RKO (cell line): ENCODE measurements at places on chromosomes 12 and 14.
A peak's percentile ranks its signal among the peaks of the same experiment; 100 is the strongest.

DNA sequence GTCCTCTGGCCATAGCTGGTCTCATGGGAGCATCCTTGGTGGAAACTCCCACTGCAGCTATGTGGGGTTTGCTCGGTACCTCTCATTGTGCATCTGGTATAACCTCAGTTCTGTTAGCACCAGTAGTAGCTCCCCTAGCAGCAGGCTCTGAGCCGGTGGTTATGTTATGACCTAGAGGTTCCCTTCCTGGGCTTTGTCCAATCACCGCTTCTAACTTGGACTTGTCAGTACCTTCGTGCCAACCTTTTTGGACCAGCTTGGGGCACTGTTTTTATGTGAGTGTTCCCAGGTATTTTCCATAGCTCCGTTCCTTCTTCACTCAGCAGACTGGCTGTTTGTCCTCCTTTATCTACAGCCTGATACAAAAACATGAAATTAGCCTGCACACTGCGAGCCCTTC lies 55.7 kb downstream of the ATG14 start:
- no peak for DNase-seq

DNA sequence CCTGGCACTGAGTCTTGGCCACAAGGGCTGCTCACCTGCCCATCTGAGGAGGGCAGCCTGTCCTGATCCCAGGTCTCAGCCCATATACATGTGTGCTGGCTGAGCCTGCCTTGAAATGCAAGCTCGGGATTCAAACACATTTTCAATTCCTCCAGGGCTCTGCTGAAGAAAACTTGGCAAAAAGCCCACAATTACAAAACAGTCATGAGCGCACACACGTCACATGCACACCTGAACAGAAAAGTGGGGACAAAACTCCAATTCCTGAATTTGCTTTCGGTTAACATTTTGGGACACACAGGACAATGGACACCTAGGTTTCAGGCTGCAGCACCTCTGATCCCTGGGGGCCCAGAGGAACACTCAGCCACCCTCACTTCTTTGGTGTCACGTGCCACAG lies 113.9 kb downstream of the RBM19 start:
- DNase-seq: no peak

GRCh38 chr14:22291406-22291805 lies 297.6 kb downstream of the DAD1 start:
- no peak for DNase-seq

DNA sequence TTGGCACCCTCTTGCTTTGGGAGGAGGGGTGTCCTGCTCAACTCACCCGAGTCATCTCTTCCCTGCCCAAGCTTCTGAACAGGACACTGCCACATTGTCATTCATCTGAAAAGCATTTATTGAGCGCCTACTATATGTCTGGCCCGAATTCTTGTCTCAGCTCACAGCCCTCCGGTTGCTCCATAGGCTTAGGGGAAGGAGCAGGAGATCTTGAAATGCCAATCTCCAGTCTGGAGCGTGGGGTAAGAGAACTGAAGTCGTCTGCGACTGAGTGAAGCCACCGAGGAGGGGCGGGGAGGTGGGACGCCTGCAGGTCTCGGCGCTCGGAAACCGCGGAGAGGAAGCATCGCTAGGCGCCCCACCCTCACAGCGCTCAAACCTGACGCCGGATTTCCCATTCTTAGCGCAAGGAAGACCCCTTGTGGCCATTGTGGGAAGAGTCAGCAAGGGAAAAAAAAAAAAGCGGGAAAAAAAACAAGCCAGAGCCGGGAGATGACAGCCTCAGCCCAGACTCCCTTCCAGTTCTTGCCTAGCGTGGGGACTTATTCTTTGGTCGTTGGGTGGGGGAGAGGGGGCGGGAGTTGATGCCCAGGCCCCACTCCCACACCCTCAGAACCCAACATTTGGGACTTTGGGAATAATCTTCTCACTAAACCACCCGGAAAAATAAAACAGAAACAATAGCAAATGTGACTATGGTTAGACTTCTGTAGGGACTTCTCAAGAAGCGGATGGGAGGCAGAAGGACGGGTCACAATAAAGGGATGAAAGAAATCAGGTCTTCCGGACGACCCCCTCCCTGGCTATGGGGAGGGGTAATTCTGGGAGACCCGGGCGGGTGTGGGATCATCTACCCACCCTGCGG lies 28.2 kb upstream of the SMUG1 start:
- peak; percentile 87 for DNase-seq

DNA sequence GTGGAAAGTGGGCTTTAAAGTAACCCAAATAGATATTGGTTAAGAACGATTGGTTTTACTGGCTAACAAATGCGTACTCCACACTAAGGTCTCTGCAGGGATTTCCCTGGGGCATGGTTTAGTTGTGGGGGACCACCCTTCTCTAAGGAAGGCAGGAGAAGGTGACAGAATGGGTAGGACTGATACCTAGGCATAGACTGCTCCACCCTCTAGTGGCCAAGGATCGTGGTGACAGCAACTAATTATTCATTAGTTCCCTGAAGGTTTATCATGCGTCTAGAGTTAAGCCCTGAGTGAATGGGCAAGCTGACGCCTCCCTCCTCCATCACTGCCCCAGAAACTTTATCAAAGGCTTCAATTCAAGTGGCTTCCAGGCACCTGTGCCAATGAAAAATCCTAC lies 9.1 kb downstream of the FAM181A start:
- DNase-seq: peak; percentile 49

DNA sequence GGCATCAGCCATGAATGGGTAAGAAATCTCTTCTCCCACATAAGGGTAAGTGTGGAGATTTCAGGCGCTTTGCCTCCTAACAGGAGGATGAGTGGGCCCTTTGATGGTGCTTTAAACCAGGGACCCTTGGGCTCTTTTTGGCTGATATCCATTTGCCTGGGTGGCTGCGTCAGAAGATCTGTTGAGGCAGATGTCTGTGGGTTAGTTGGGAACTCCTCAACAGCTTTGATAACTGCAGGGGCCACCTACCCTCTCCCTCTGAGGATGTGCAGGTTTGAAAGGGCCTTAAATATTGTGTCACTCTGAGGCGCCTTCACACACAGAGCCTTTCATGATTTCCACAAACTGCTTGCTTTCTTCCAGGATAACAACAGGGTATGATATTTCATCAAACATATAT lies 210.7 kb downstream of the PPM1H start:
- no peak for DNase-seq

DNA sequence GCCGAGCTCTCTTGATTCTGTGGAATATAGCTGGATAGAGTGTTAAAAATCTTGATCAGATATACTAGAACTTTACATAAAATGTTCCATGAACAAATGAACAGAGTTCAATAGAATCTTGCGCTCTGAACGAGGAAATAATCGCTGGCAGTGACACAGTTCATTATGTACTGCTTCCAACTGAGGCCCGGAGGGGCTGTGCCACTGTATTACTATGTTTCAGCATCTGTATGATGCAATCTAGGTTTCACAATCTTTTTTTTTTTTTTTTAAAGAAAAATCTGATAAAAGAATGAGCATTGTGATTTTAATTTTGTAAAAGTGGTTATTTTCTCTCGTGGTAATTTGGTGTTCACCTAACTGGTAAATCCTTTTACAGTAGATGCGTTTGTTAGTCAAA lies 77.2 kb downstream of the FERMT2 start:
- DNase-seq: no peak

DNA sequence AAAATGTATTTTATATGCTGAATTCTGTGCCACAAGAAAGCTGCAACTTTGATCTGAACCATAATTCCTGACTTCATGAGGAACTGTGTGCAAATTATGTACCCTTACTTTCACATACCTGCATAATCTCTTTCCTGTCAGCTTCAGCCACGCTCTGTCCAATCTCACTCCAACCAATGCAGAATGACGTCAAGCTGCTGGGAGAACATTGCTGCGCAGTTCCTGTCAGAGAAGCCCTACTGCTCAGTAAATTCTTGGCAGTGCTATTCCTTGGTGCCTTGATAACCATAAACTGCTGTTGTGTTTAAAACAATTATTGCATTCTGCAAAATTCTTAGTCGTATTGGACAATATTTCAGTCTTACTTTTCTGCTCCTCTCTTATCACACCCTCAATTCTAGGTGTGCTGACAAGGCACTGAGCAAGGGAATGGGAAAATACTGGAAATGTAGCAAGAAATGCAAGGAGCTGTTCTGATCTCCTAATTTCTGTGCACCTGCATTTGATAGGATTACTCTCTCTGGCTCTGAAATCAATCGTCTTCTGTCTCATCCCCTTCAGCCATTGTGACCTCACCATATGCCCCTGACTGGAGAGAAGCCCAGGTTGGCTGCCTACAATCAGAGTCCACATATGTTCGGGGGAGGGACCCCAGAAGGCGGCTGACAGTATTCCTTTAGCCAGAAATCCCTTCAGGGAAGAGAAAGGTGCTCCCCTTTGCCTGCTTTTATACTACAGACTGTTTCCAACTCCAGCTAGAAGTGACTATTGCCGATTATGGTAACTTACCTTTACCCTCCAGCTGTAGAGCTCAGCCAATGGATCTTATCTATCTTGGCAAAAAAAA lies 274.9 kb upstream of the NOVA1 start:
- DNase-seq: no peak

GRCh38 chr12:89756585-89757398 lies 48.2 kb upstream of the ATP2B1 start:
- peak; percentile 93 for DNase-seq

GRCh38 chr14:24055971-24056799 lies 4.4 kb downstream of the CARMIL3 start:
- DNase-seq: no peak

DNA sequence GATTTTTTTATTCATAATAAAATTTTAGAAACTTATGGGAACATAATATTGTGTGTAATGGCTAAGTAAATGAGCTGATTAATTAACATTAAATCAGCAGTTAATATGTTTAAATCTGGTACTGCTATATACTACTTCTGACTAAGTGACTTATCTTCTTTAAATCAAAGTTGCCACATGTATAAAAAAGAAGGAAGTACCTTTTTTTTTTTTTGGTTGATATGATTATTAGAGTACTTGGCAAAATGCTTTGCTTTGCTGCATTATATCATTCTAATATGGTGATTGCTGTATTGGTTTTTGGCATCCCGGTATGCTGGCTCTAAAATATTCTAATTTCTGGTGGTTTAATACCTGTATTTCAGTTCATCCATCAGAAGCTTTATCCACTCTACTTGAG lies 319.1 kb upstream of the RGS6 start:
- DNase-seq: no peak

DNA sequence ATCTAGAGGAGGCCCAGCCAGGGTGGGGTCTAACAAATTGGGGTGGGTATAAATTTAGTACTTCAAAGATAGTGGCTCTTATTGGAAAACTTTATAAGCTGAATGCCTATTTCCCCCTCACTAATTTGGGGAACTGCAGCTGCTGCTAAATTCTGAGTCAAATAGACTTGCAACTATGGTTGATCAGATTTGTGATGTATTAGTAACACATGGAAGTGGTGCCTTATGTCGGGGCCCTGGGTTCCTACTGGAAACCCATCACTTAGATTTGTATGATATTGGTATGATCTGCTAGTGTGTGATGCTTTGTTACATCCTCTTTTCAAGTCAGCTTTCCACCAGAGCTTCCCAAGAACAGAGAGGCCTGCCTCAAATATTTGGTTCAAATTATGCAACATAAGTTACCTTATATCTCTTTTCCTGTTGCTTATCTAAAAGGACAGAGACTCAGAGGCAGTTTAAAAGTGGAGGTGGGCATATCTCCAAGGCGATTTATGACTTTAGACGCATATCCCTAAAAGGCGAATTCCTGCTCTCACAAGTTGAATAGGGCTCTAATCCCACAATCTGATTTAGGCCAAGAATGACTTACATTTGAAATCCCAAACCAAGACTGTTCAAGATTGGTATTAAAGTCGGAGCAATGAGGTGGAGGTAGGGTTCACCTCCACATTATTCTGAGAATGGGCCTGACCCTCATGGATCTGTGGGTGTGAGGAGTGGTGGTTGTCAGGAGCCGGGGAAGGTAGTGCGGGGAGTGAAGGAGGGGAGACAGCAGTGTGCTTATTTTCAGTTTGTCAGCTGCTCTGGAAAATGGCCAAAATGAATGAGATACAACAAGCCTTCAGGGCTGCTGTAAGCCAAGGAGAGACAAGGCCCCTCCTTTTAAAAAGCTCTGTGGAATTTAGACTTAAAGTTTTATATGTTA lies 425.8 kb downstream of the RAD51B start:
- DNase-seq: no peak

DNA sequence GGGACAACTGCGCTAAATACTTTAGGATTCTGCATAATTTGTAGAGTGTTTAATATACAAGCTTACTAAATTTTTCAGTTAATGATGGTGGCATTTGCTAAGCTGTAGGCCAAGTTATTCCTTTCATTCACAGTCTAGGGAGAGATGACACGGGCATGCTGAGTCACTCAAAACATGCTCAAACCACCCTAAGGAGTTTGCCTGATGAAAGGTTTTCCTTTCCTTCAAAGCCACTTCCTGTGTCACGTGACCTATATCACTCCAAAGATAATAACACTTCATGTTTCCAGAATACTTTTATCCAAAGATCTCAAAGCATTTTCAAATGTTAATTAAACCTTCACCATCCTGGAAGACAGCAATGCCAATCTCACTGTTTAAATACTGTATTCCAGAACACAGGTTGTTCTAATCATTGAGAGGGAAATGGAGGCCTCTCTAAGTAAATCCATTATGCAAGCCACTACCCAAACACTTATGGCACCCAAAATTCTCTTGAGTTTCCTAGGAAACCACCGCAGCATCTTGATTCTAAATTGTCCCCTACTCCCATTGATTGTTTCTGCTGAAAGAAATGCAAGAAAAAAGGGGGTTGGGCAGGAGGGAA lies 207.0 kb upstream of the CDKN3 start:
- peak; percentile 51 for DNase-seq

- no peak for DNase-seq
These were observed 67.2 kb downstream of the AEBP2 start for GRCh38 chr12:19506497-19506896.

DNA sequence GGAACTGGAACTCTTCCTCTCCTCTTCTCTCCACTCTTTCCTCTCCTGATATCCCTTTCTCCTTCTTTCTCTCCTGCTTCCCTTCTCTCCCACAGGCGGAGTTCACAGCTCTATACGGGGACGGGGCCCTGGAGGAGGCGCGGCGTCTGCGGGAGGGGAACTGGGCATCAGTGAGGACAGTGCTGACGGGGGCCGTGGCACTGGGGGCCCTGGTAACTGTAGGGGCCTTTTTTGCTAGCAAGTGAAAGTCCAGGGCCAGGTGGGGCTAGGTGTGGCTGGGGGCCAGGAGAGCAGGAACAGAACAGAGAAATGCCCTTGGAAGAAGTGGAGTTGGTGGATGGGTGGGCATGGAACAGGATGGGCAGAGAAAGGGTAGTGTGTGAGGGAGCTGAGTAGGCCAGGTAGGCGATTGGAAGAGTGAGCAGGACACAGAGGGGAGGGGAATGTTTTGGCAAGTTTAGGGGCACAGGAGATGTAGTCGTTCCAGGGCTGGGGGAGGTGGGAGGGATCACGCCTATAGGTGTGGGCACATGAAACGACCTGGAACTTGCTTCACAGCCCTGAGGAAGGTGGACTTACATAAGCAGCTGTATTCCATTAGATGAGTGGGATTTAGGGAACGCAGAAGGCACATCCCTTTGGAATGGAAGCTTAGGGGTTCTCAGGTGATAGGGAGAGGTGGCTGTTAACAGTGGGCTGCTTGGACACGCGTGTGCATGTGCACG lies 2.2 kb downstream of the BCL2L2 start:
- DNase-seq: no peak

GRCh38 chr12:4041187-4041885 lies 168.1 kb upstream of the PARP11 start:
- DNase-seq: no peak

GRCh38 chr12:118704527-118705241 lies 276.7 kb upstream of the SRRM4 start:
- no peak for DNase-seq

- no peak for DNase-seq
These were observed 100.5 kb downstream of the ZNF664 start for GRCh38 chr12:124073356-124074035.

- peak; percentile 0 for DNase-seq
These were observed 60.7 kb downstream of the NTF3 start for GRCh38 chr12:5492562-5492961.
